8988T (cell line): ENCODE measurements at places on chromosomes 13 and 19.

- no peak for DNase-seq
Measured at GRCh38 chr19:10037367-10037766, 24.1 kb downstream of the RDH8 start.

GRCh38 chr19:1245494-1246264 lies 2.7 kb upstream of the MIDN start:
- no peak for DNase-seq

GRCh38 chr13:33289966-33290365 lies 4.4 kb upstream of the STARD13 start:
- DNase-seq, result no peak

GRCh38 chr13:23599083-23599925 lies 29.1 kb downstream of the TNFRSF19 start:
- no peak for DNase-seq

DNA sequence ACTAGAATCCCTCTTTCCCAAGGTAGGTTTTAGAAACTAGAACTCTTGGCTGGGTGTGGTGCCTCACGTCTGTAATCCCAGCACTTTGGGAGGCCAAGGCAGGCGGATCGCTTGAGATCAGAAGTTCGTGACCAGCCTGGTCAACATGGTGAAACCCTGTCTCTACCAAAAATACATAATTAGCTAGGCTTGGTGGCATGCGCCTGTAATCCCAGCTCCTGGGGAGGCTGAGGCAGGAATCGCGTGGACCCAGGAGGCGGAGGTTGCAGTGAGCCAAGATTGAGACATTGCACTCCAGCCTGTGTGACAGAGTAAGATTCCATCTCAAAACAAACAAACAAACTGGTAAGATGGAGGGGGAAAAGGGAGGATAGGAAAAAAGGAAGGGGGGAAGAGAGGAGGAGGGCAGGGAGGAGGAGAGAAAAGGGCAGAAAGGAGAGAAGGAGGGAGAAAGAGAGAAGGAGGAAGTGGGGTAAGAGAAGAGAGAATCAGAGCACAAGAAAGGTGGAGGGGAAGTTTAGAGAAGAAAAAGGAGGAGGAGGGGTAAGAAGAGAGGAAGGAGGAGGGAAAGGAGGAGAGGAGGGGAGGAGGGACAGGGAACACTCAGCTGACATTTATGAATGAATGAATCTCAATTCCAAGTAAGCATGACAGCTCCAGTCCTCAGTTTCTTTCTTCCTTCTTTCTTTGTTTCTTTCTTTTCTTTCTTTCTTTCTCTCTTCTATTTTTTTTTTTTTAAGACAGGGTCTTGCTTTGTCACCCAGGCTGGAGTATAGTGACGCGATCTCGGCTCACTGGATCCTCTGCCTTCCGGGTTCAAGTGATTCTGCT lies 2.6 kb upstream of the SLC27A1 start:
- no peak for DNase-seq

GRCh38 chr13:72788831-72789230 lies 6.9 kb downstream of the PIBF1 start:
- no peak for DNase-seq

GRCh38 chr13:111875915-111876314 lies 191.0 kb upstream of the SOX1 start:
- no peak for DNase-seq

DNA sequence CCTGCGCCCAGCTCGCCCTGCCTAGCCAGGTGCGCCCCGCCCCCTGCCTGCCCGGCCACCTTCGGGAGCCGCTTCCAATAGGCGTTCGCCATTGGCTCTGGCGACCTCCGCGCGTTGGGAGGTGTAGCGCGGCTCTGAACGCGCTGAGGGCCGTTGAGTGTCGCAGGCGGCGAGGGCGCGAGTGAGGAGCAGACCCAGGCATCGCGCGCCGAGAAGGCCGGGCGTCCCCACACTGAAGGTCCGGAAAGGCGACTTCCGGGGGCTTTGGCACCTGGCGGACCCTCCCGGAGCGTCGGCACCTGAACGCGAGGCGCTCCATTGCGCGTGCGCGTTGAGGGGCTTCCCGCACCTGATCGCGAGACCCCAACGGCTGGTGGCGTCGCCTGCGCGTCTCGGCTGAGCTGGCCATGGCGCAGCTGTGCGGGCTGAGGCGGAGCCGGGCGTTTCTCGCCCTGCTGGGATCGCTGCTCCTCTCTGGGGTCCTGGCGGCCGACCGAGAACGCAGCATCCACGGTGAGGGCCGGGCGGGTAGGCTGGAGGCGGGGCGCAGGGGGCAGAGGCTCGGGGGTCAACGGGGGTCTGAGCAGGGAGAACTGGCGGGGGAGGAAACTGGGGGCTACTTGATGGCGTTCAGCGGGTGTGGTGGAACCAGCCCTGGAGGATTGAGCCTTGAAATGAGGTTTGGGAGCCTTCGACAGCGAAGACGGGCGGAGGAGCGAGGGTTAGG lies at the start of gene SPINT2:
SPINT2 (plus strand) TSS at position 88 of the 727 bp plus-strand sequence; CDS start at position 408, 320 bp downstream.
- DNase-seq, result peak; percentile 95

GRCh38 chr13:99353836-99354235 lies 46.6 kb upstream of the GPR183 start:
- no peak for DNase-seq

- DNase-seq, result no peak
Measured at GRCh38 chr19:49335071-49335783, at the start of gene CD37. TSS of gene CD37 (plus strand) at chr19:49335406. CDS start at chr19:49335541, 135 bp downstream.

- no peak for DNase-seq
Measured at GRCh38 chr13:85186356-85187045, 612.7 kb downstream of the SLITRK6 start.

DNA sequence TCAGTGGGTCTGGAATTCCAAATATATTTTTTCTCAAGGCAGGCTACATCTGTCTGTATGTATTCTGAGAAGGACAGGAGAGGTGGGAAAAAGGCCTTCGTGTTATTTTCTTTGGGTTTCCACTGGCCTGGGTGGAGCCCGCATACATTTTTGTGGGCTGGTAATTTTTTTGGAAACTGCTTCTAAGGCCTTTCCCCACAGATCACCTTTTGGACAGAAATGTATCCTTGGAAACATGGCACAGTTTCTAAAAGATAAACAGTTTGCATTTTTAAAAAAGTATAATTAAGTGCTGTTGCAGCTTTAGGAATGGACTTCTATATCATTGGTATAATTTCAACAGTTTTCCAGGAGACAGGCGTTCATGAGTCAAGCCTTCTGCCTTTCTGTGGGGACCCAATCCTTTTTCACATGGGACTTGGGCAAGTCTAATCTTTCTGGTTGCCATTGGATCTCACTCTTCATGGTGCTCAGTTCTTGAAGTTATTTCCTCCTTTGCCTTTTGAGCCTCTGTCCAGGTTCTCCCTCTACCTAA lies 8.9 kb downstream of the RFX2 start:
- DNase-seq, result no peak

GRCh38 chr19:29564574-29565005 lies 38.8 kb downstream of the VSTM2B start:
- no peak for DNase-seq
